Natural killer cell (primary cell): ENCODE measurements at places on chromosomes 4 and X. TPM values are rescaled to one million over a fixed set of nuclear protein-coding genes. Genes with fewer than 3 reads are reported as not detected.

GRCh38 chrX:116135277-116135676 is 35.3 kb upstream of the AGTR2 start:
- H3K36me3 ChIP-seq: no peaks in the 10 kb centered on the region
- no peaks in the 10 kb centered on the region for H3K4me1 ChIP-seq
- no peak overlapping the region for H3K4me3 ChIP-seq
- DNase-seq: no peak

DNA sequence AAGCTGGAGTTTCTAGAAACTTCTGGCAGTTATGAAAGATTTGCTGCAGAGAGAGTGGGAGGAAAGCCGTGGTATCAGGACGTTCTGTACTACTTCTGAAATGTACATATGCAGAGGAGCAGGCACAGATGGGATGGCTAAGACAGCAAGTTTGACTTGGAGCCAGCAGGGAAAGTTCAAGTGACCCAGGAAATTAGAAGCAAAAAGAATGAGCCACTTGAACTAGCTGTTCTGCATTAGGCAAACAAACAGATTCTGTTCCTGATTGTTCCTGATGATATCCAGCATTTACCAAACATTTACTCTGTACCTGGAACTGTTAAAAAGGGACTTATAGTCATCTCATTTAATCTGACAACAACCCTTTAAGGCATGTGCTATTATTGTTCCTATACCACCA is 41.4 kb upstream of the CXCL13 start:
- no peak overlapping the region for H3K27ac ChIP-seq
- no peaks in the 10 kb centered on the region for H3K27me3 ChIP-seq
- no peak for DNase-seq
- no peaks in the 10 kb centered on the region for H3K4me1 ChIP-seq
- H3K4me3 ChIP-seq: no peak overlapping the region

DNA sequence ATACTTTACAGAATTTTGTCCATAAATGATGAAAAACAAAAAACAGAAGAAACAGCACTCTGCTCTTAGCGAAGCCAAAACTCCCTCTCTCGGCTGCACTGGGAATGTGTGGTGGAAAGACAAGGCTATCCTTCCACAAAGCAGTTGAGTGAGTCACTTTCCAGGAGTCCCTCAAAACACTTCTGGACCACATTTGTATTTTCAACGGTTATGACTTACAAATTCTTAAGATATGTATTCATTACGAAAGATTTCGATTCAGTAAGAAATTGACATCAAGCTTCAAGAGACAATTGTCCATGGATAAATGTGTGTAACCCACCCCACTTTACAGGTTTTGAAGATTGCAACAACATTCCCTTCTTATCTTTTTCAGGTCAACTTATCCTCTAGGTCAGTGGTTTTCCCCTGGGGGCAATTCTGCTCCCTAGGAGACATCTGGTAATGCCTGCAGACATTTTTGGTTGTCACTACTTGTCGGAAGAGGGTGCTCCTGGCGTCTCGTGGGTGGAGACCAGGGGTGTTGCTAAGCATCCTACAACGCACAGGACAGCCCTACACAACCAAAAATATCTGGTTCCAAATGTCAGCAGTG is 66.7 kb upstream of the MTNR1A start:
- no peaks in the 10 kb centered on the region for H3K27me3 ChIP-seq
- no peak overlapping the region for H3K4me3 ChIP-seq
- H3K27ac ChIP-seq: no peak overlapping the region
- H3K4me1 ChIP-seq: no peaks in the 10 kb centered on the region

- H3K4me3 ChIP-seq: no peak overlapping the region
- no peaks in the 10 kb centered on the region for H3K4me1 ChIP-seq
- no peak overlapping the region for H3K27ac ChIP-seq
Measured at GRCh38 chr4:133143775-133144430, 5.2 kb upstream of the PCDH10 start.

DNA sequence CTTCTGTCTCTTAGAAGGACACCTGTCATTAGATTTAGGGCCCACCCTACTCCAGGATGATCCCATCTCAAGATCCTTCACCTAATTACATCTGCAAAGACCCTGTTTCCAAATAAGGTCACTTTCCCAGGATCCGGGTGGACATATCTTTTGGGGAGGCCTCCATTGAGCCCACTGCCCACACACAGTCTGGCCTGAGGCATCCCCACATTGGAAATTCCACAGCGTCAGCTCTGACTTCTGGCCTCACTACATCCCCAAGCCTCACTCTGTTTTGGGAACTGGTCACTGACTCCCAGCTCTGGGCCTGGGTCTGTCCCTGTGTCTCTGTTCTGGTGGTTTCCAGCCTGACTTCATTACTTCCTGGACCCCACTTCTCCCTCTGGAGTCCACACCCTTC is 285.5 kb downstream of the CRLF2 start:
- H3K4me3 ChIP-seq: no peak overlapping the region

DNA sequence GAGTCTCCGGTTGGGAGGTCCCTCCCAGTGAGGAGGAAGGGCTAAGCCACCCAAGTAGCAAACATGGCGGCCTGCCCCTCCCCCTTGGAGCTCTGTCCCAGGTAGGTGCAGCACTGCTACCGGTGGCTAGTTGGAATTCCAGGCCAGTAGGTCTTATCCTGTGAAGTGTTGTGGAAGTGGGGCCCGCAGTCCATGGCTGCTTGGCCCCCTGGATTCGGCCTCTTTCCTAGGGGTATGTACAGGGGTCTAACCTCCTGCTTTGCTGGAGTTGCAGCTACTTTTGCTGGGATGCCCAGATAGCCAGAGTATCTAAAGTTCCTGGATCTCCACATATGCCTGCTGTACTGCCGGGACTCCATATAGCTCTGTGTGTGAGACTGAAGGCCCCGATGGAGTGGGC is 9.9 kb upstream of the TMSB15C start:
- peaks cover 2% of the 10 kb centered on the region for H3K27me3 ChIP-seq
- H3K4me1 ChIP-seq: no peaks in the 10 kb centered on the region
- H3K4me3 ChIP-seq: no peak overlapping the region
- H3K27ac ChIP-seq: no peak overlapping the region
- no peak for DNase-seq

- H3K4me1 ChIP-seq: peaks cover 31% of the 10 kb centered on the region
- no peak overlapping the region for H3K27ac ChIP-seq
- H3K4me3 ChIP-seq: no peak overlapping the region
Measured at GRCh38 chrX:41730081-41730480, 6.1 kb downstream of the GPR82 start.

DNA sequence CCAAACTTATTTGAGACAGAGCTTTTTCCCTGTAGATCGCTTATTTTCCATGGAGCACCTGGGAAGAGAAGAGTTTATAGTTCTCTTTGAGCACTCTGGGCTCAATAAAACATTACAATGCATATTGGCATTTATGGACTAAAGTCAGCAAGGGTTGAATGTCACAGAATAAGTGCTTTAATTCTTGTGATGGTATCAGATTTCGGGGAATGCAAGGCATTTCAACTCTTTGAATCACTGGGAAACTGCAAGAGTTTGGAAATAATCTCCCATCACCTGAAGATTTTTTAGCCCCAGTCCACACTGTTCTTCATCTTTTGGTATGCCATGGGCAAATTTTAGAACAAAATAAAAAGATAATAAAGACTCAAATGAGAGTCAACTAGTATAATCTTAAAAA is 111.5 kb upstream of the WDFY3 start:
- H3K27me3 ChIP-seq: no peaks in the 10 kb centered on the region
- no peak overlapping the region for H3K4me3 ChIP-seq

Gene JAKMIP1
- total RNA-seq: 21.8 TPM

Gene SSX2B
- not detected for total RNA-seq

Gene GYG2
- total RNA-seq: not detected

Gene CITED1
- total RNA-seq: not detected

Gene HGFAC
- not detected for total RNA-seq

Gene TMEM47
- not detected for total RNA-seq

Gene NWD2
- not detected for total RNA-seq
